CMK (cell line): ENCODE measurements at places on chromosomes 12 and 14.
A peak's percentile ranks its signal among the peaks of the same experiment; 100 is the strongest.

DNA sequence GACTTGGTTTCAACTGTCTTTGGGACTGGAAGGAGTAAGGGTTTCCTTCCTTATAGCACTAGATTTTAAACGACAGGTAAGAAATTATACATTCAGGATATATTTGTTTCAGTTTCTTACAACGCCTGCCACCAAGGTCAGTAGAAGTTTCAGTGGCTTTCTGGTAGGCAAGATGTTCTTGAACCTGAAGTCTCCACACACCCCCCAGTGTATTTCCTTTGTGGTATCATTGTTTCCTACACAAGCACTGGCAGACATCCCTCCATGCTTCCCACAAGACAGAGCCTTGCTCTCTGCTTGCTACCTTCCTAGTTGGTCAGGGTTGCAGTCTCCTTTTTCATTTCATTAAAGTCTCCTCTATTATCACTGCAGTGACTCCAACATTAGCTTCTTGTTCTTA, 283.1 kb downstream of the FLRT2 start:
- no peak for DNase-seq

GRCh38 chr14:60723907-60724618, at the start of gene SIX4:
Gene SIX4, minus strand, starts transcription at chr14:60724351. Its CDS starts 277 bp downstream, at chr14:60724074.
- no peak for DNase-seq

- DNase-seq = no peak
Measured at GRCh38 chr14:101634850-101635748, 73.8 kb downstream of the DIO3 start.

- no peak for DNase-seq
Measured at GRCh38 chr12:113990250-113991223, 24.4 kb upstream of the RBM19 start.

- DNase-seq = no peak
Measured at GRCh38 chr14:67837011-67837624, 17.5 kb downstream of the RAD51B start.

- DNase-seq = no peak
Measured at GRCh38 chr12:56229916-56230431, at the start of gene SLC39A5. Gene SLC39A5, plus strand, starts transcription at chr12:56230051. Its CDS starts 1,224 bp downstream, at chr12:56231275.

DNA sequence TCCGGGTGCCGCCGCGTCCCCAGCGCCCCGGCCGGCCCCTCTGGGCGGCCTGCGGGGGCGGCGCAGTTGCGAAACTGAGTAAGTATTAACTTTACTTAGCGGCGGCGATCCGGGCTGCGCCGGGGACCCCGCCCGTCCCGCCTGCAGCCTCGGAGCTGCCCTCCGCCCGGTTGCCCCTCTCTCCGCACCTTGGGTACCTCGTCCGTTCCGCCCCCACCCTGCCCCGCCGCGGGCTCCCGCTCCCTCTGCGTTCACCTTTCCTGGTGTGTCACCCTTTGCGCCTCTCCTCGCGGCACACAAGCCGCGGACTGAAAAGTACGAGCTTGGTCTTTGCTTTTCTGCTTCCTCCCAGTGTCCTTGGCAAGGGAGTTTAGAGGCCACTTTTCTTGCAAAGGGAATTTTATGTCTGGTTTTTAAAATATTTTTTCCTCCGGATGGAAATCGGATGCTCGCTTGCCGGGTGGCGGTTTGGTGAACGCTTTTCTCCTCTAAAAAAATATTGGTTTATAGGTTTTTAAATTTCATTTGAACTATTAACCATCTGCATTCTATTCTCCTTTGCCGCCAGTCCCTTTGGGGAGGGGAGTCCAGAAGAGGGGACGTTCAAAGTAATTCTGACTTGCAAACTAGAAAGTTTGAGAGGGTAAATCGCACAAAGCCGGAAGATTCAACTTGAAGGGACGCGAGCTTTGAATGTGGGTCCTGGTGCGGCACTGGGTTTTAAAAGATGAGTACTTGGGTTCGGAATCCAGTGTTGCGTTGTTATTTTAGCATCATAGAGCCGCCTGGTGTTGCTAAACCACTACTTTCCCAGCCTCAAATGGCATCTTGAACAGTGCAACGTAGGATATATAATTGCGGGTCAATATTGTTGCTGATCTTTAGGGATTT, 834 bp downstream of the RASSF8 start:
- DNase-seq = no peak

DNA sequence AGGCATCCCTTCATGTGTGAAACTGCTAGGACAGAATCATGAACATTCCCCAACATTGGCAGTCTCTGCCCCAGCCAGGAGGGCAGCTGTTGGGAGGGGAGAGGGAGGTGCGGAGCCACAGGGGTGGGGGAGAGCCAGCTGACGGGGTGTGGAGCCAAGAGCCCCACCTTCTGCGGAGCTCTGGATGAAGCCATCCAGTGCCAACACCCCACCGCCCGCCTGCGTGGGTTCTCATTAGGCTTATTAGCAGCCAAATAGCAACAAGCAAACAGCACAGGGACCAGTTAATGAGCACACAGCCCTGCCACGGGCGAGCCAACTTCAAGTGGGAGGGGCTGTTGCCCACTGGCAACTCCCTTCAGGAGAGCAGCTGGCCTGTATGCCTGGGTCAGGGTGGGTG, 12.1 kb downstream of the LTBP2 start:
- no peak for DNase-seq

DNA sequence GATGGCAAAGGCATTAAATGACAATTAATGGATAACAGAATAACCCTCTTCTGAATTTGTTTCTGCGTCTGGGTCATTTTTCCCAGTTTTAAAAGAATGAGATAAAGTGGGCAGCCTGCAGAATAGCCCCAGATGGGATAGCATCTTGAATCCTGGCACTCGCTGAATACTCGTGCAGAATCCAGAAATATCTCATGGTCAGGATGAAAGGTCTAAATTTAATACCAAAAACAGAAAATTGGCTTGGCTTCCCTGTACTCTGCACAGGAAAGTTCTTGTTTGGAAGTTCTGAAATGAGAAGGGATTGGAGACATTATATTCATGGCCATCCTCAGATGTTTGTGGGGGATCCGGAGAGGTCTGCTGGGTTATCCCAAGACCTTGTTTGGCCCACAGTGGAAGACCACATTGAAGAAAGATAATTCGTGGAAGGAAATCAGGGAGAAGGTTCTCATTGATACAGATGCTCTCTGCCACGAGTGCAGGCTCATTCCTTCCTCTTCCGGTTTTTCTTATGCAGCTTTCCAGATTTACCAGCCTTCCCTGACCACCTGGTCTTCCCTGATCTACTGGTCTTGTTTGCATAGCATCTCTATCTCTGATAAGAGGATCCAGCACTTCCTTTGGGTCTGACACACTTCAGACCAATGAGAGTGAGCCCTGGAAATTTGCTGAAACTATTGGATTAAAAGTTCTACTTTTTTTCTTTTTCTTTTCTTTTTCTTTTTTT, 6.0 kb upstream of the IFT81 start:
- DNase-seq = no peak

DNA sequence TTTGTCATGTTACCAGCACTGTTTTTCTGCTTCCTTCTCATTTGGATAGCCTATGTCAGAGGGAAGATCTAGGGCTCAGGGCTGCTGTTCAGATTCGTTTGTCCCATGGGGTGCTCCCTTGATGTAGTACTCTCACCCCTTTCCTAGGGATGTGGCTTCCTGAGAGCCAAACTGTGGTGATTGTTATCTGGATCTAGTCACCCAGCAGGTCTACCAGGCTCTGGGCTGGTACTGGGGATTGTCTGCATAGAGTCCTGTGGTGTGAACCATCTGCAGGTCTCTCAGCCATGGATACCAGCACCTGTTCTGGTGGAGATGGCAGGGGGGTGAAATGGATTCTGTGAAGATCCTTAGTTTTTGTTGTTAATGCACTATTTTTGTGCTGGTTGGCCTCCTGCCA, 5.5 kb upstream of the SERPINA11 start:
- no peak for DNase-seq

GRCh38 chr14:69318241-69318640, 58.3 kb downstream of the GALNT16 start:
- no peak for DNase-seq

DNA sequence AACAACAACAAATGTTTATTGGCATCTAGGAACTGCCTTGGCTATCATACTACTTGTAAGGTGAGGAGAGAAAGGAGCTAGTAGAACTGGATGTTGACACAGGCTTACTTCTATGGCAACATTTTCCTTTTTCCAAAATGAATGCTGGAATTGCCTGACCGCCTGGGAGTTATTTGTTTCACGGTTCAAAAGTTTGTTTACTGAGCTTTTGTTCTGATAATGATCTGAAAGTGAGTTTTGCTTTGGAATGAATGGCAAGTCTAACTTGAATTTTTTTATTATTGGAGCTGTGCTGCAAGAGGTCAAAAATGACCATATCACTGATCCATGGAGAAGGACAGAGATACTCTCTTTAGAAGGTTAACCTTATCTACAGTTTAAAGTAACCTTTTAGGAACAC, 183.5 kb upstream of the CAND1 start:
- DNase-seq = no peak

- DNase-seq = no peak
Measured at GRCh38 chr14:99716091-99716849, 32.2 kb downstream of the CYP46A1 start.

GRCh38 chr14:73472185-73473114, 14.1 kb upstream of the NUMB start:
- no peak for DNase-seq

DNA sequence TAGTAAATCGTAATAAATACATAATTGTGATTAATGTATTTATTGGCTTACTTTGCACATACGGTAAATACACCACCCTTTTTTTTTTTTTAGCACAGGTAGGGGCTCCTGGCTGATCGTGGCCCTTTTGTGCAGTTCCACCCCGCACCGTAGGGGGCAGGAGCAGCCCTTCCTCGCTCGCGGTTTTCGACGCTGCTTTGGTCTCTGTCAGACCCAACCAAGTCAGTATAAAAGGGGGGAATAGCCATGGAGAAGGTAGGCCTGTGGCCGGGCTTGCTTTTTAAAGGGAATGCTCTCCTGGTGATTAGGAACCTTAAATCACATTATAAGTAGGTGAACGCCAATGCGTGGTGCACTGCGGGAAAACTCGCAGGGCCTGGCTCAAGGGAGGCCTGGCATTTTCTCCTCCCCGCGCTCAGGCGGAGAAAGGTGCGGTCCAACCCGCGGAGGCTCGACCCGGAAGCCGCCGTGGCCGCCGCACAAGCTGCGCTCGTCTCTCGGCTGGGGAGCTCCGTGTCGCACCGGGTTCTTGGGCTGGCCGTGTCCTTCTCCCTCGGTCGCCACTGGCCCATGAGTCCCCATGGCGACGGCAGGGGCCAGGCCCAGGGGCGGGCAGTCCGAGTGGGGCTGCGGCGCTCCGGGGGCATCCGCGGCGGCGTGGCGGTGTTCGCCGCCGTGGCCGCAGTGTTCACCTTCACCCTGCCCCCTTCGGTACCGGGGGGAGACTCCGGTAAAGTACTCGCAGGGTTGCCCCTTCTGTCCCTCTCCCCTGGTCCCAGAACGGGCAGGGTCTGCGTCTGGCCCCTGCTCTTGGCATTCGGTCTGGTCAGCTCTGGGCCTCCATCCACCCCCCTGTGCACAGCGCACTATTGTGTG, at the start of gene TMEM260:
TMEM260 (plus strand) TSS at position 454 of the 876 bp plus-strand sequence; CDS start at position 571, 117 bp downstream.
- peak; percentile 65 for DNase-seq

DNA sequence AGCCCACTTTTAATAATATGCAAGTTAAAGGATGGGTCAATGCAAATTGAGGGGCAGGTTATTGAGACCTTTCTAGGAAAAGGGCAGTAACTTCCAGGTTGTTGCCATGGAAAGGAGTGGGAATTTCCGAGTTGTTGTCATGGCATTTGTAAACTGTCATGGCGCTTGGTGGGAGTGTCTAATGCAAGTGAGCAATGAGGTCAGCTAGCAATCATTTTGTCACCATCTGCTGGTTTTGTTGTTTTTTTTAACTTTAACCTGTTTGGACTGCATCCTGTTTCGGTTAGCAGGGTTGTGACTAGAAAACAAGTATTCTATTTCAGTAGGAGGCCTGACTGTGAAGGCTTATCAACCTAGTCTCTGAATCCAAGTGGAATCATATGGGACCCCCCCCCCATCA, 85.8 kb upstream of the TSPAN11 start:
- DNase-seq = no peak

GRCh38 chr14:100670753-100671049, 56.0 kb upstream of the DLK1 start:
- DNase-seq = no peak

DNA sequence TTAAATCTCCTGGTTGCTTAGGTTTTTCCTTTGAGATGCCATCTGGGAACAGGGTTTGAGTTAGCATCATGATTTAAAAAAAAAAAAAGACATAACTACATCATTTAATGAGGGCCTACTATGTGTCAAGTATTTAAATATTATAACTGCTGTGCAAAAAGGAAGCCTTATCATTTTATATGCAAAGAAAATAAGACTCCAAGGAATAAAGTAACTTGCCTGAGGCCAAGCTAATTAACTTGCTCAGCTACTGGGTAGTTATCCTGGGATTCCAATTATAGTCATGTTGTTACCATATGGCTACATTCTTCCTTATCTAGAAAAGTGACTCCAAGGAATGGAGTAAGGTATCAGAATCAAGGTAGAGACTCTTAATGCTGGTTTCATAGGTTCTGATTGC, 123.5 kb downstream of the SLC41A2 start:
- no peak for DNase-seq

DNA sequence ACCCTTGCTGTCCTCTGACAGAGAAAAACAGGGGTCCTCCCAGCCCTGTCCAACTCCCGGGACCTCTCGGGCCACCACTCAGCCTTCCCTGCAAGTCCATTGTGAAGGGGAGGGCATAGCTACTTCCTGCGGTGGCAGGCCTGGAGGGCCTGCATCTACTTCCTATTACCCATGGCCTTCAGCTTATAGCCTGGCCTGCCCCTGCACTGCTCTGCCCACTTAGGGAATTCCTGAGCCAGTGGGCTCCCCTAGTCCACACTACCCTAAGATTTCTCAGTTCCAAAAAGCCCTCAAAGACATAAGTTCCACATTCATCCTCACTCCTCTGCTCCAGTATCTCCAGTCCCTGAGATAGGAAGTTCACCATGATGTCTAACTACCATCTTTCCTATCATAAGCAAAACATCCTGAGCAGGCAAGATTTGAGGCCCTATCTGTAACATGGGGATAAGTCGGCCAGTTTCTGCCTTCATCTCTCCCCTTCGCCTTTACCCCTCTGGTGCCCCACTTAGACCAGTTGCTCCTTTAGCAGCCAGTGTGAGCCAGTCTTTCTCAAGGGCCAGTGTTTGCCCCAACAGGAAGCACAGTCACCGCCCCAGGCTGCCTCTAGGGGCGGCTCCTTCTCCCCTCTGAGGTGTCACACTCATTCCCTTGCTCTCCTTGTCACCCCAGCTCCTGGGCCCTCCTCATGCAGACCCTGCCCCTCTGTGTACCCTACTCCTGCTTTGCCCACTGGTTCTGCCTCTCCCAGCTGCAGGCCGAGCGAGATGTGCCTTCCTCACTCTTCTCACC, 10.9 kb downstream of the HDAC7 start:
- DNase-seq = no peak

- DNase-seq = no peak
Measured at GRCh38 chr12:124939079-124939420, 24.6 kb upstream of the UBC start.

GRCh38 chr12:115354007-115354890, 670.3 kb upstream of the TBX3 start:
- no peak for DNase-seq

- DNase-seq = no peak
Measured at GRCh38 chr12:125160281-125160955, 95.2 kb downstream of the AACS start.

- no peak for DNase-seq
Measured at GRCh38 chr12:90974286-90974685, 19.3 kb upstream of the CCER1 start.

- no peak for DNase-seq
Measured at GRCh38 chr12:12719496-12719895, 2.3 kb downstream of the CDKN1B start.
